ENCODE measurements at places on chromosomes 7 and 10.

DNA sequence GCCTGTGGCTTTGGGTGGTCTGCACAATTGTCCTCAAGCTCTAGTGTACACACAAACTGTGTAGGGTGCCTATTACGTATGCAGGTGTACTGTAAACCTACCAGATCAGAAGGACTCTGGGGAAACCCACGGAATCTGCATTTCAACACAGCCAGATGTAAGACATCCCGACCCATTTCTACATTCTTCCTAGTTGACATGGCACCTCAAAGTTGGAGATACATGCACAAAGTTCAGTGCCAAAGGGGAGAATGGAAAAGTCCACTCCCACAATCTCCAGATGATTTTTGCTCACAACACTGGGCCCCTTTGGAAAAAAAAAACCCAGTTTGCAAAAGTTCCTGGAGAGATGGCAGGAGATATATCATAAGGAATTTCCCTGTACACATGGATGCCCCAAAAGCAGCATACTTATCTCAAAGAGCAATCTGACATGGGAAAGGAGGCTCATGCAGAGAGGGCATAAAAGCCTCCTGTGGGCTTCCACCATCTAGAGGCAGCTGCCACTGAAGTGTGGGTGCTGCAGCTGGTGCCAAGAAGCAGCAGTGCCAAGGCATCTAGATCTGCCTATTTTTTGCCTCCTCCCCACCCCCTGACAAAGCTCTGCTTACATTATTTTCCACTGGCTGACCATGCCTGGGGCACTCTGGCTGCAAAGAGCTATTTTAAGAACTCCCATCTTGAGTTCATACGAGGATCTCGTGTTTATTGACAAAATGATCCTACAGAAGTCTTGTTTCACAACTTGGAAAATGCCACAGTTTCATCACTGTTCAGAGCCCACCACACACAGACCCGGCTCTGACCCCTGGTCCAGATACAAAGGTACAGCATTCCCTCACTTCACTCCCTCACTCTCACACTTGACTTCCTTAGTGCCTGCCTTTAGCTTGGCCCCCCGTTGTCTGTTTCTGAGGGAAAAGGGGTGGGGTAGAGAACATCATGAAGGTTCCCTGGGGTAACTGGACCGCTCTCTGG lies 12.9 kb downstream of the TECTB start:
- no peak for DNase-seq

- no peak for DNase-seq
Measured at GRCh38 chr10:73780966-73781365, 882 bp upstream of the CHCHD1 start.

DNA sequence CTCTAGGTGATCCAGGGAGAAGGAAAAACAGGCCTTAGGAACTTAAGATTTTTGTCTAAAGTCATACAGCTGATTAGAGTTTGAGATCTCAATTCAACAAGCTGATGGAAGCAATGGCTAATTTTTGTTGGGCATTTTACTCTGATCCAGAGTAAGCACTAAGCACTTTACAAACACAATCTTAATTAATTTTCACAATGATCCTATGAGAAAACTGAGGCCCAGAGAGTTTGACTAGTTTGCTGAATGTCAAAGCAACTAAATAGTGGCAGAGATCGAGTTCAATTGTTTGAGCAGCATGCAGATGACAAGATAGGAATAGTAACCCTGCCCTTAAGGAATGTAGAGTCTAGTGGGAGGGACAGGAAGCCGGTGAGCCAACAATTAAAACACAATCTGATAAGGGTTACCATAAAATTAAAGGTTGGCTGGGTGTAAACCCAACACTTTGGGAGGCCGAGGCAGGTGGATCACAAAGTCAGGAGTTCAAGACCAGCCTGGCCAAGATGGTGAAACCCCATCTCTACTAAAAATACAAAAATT lies 13.5 kb upstream of the RPEL1 start:
- DNase-seq: no peak

GRCh38 chr7:143240291-143241168 lies 18.7 kb downstream of the TAS2R40 start:
- DNase-seq: peak; percentile 45

GRCh38 chr7:92020636-92021035 lies 80.0 kb downstream of the AKAP9 start:
- no peak for DNase-seq

- DNase-seq: no peak
Measured at GRCh38 chr10:131729938-131730660, 170.7 kb upstream of the PPP2R2D start.

DNA sequence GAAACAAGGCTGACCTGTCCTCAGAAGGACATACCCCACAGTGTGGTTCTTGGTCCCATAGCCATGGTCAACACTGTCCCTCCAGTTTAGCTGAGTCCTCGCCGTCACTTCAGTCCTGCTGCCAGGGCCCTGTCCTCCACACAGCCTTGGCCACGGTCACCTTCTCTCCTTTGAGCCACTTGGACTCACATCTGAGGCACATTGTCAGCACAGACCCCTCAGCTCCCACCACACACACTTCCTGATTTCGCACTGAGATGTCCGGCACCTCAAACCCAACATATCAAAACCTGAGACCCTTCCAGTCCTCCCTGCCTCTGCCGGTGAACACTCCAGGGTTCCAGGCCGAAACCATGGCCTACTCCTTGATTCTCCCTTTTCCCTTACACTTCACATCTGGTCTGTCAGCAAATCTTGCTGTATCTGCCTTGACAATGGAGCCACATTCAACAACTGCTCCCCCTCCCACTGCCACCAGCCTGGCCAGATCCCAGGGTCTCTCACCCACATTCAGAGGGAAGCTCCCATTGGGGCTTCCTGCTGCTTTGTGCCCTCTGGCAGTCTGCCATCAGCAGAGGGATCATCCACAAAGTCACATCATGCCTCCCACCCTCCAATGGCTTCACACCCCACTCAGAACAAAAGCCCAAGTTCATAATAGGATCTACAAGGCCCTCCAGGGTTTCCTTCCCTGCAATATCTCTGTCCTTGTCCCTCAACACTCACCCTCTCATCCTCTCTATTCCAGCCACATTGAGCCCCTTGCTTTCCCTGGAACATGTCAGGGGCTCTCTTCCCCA lies 219.6 kb upstream of the SHH start:
- DNase-seq: no peak

GRCh38 chr7:99843808-99844207 lies 16.0 kb downstream of the CYP3A43 start:
- DNase-seq: no peak

GRCh38 chr10:21057436-21057835 lies 160.3 kb upstream of the NEBL start:
- DNase-seq: no peak

DNA sequence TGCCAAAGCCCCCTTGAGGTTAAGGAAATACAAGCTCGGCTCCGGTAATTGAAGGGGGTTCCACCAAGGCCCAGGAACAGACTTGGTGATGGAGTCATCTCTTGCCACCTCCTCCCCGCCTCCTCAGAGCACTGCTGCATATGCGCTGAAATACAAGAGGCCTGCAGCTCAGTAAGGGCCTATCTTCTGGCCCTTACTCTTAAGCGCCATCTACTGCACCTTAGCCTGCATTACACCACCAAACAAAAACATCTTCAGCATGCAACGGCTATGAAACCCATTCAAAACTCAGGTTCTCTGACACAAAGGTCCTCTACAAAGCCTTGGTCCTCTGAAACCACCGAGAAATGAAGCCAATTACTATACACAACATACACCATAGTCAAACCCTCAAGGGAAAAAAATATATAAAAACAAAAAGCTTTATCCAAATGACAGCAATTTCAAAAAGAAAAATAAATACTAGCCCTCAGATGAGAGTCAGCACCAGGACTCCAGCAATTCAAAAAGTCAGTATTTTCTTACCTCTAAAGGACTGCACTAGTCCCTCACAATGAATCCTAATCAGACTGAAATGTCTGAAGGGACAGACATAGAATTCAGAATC lies 176.8 kb upstream of the TBX20 start:
- no peak for DNase-seq

- no peak for DNase-seq
Measured at GRCh38 chr7:75817116-75817515, 3.5 kb upstream of the CCL24 start.

GRCh38 chr10:12890958-12891357 lies 110.6 kb downstream of the CCDC3 start:
- DNase-seq: no peak

DNA sequence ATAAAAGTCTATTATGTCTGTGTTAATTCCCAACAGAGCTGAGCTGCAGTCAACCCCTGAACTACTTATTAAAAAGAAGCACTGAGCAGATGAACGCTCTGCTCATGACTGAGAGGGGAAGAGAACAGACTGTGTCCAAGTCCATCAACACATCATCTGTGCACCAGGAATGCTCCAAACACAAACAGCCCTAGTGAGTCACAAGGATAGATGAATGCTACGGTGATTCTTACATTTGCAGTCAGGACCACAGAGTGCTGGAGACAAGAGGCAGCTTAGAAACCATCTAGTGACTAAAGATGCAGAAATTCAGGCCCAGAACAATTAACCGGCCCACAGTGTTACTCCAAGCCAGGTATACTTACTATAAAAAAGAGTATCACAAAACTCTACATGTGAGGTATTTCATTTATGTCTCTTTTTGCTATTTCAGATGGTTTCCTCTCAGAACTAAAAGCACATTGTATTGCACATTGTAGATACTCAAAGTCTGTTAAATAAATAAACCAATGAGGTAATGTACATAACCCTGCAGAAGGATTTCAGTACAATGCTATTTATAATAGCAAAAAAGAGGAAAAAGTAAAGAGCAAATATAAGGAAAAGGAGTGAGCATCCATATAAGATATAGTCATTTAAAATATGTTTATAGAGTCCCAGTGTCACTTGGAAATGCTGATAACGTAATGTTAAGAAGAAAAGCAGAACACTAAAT lies 159.2 kb downstream of the KCNMA1 start:
- no peak for DNase-seq

- no peak for DNase-seq
Measured at GRCh38 chr10:114024876-114025610, 18.6 kb upstream of the ADRB1 start.

DNA sequence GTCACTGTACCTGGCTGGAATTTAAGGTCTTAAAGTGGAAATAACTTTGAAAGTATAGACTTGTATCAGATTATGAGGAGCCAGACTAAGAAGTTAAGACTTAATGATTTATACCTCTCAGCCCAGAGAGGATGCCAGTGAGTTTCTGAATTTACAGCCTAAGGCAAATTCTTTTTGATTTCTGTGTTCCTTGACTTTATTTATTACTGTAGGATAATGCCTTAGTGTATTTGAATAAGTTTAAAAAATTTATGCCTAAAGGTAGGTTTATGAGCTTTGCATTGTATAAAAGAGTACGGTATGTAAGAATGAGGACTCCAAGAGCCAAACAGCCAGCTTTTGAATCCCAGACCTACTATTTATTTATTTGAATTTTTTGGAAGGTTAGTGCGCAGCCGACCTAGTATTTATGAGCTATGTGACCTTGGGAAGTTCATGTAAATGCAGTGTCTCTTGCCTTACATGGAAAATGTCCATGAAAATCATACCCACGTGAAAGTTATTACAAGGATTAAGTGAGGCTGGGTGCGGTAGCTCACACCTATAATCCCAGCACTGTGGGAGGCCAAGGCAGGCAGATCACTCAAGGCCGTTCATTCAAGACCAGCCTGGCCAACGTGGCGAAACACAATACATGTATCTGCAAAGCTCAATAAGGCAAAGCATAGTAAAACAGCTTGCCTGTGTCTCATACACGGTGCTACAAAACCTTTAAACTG lies 174.6 kb downstream of the AUTS2 start:
- DNase-seq: no peak

DNA sequence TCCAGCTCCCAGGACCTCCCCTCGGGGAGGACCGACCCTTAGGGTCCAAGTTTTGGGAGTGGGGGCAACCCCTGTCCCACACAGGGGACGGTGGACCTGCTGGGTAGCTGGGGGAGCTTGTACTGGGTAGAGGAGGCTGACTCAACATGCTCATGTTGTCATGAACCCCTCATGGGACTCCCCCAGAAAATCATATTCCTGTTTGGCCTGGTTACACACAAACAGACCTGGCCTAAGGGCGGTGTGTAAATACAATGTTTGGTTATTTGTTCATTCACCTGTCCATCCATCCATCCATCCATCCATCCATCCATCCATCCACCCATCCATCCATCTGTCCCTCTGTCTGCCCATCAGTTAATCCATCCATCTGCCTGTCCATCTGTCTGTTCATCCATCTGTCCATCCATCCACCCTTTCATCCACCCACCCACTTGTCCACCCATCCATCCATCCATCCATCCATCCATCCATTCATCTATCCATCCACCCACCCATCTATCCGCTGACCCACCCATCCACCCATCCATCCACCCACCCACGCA lies 92.9 kb downstream of the DNAJB6 start:
- no peak for DNase-seq

- DNase-seq: no peak
Measured at GRCh38 chr10:31864834-31865518, 63.7 kb downstream of the ARHGAP12 start.

- DNase-seq: no peak
Measured at GRCh38 chr10:66552331-66552730, 373.5 kb upstream of the LRRTM3 start.

DNA sequence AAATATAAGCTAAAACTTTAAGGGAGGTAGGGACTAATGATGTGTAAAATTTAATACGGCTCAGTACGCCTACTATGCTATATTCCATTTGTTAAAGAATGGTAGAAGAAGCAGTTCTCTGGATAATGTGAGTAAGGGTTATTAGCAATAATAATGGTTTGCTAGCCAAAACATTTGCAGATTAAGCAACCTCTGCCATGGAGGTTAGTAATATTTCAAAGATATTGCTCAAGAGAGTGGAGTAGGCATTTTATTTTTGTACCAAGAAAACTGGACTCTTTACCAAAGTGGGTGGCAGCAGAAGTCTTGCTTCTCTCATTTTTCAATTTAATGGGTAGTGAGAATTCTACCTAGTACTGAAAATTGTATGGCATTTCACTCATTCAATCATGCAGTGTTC lies 158.9 kb upstream of the TMEM106B start:
- no peak for DNase-seq

DNA sequence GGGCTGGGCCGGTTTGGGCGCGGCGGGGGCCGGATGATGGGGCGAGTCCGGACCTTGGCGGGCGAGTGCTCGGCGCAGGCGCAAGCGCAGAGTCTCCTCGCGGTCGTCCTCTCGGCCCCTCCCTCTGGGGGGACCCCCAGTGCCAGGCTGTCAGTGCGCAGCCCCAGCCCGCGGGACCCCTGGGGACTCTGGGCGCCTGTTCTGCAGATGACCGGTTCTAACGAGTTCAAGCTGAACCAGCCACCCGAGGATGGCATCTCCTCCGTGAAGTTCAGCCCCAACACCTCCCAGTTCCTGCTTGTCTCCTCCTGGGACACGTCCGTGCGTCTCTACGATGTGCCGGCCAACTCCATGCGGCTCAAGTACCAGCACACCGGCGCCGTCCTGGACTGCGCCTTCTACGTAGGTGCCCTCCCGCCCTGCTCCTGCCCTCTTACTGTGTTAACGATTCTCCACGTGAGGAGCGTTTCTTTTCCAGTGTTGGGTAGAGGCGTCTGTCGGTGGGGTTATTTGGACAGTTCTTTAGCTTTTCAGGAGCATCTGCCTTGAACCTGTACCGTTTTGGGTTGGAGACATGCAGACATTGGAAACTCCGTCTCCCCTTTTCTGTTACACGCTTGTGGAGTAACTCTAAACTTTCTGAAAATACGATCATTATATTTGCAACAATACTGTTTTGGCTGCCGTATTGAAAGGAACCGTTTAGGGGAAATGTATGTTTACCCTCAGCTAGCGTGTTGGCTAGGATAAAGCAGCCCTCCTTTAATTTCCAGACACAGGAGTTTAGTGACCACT lies 706 bp downstream of the BUB3 start:
- no peak for DNase-seq
